ENCODE measurements at places on chromosomes 16 and 17. TPM values are rescaled to one million over a fixed set of nuclear protein-coding genes. Genes with fewer than 3 reads are reported as not detected.

GRCh38 chr16:49919327-49919726 is 63.4 kb upstream of the ZNF423 start:
- peak; percentile 18 for DNase-seq

GRCh38 chr17:58165981-58166380 is 801 bp upstream of the OR4D2 start:
- no peak for DNase-seq

- DNase-seq = no peak
These were observed 21.0 kb downstream of the PDIA2 start for GRCh38 chr16:303760-304505.

DNA sequence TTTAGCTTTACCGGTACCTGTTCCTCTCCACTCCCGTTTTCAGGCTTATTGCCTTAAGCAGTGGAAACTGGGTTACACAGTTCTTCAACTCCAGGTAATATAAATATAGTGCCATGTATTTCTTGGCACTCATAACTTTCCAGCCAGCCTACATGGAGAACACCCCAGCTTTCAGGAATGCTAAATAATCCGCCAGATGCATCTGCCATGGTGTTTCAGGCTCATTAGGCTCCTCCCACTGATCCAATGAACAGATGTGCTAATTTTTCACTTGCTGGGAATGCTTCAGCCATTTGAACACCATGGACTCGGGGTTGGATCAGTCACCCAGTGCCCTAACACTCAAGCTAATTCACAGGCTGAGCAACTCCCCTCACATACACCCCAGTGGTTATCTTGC is 4.6 kb downstream of the ANKFN1 start:
- DNase-seq = no peak

DNA sequence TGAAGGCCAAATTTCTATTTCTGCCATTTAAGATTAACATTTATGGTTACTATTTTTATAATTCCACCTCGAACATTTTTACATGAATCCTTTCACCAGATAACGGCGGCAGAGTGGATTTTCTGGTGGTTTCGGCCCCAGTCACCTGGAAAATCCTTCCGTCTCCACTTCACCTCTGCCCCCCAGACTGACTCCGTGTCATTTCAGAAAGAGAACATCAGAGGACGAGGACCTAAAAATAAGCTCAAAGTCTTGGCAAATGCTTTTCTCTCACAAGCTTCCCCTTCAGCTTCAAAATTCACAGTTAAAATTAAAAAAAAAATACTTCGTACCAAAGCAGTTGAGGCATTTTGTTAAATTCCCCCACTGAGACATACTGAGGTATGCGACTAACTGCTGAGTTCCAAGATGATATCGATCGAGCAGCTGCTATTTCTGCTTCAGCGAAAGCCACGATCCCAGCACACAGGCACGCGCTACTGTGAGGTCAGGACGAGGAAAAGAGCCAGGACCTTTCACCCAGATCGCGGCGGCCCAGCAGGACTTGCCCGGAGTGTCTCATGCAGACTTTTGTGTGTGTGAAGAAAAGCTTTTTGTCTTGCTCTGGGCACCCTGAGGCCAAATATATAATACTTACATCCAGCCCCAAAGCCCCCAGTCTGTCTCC is 36.8 kb downstream of the ASPA start:
- DNase-seq = no peak

- no peak for DNase-seq
These were observed 7.3 kb downstream of the DLX4 start for GRCh38 chr17:49976163-49976827.

DNA sequence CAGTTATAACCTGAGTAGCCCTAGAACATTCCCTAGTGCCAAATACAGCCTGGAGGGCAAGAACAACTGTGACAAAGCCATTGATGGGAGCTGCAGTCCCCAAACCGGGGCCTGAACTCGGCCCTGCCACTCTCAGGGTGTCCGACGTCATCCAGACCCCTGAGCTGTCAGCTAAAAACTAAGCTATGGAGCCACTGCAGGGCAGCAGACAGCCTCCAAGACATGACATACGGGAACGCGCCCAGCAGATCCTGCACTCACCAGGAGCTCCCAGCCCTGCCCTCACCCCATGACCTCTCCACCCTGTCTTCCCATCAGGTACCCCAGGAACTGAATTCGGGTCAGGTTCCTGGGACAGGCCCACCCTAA is 28.4 kb downstream of the KDM8 start:
- DNase-seq = peak; percentile 77

GRCh38 chr17:74176546-74177001 is 26.9 kb upstream of the RPL38 start:
- peak; percentile 58 for DNase-seq

- DNase-seq = no peak
These were observed 3.2 kb upstream of the WNT3 start for GRCh38 chr17:46821482-46822387.

DNA sequence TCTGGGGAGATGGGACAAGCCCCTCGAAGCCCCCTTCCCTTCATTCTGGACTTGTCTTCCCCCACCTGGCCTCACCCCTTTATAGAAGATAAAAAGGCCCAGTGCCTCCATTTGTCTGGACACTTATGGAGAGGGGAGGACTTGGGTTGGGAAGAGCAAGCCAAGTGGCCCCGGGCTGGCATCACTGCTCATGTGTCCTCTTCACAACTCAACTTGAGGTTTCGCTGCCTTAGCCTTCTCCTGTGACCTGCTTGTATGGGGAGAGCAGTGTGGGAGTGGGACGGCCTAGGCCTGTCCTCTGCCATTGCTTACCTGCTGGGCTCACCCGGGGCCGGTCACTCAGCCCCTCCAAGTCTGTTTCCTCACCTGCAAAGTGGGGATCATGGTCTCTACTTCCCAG is 1.4 kb downstream of the PAQR4 start:
- no peak for DNase-seq

DNA sequence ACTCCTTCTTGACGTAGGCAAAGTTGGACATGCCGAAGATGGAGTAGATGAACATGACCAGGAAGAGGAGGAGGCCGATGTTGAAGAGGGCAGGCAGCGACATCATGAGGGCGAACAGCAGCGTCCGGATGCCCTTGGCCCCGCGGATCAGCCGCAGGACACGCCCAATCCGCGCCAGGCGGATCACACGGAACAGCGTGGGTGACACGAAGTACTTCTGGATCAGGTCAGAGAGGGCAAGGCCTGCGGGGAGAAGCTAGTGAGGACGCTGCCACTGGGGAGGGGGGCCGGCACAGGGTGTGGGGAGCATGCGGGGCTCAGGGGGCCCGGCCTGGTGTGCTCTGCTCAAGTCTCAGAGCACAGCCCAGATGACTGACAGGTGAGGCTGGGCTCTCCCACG is 9.6 kb upstream of the CD79B start:
- no peak for DNase-seq

The CCL1 gene
- total RNA-seq = not detected

The ENPP7 gene
- total RNA-seq = not detected

The TVP23A gene
- not detected for total RNA-seq

The NPW gene
- total RNA-seq = 2.5 TPM

The KATNIP gene
- 25.3 TPM for total RNA-seq

The RSKR gene
- 4.7 TPM for total RNA-seq

The CMTM1 gene
- 11.9 TPM for total RNA-seq

The IGSF6 gene
- total RNA-seq = not detected

The DPEP3 gene
- total RNA-seq = not detected

The PRDM7 gene
- not detected for total RNA-seq
